ENCODE measurements at places on chromosomes 6 and 20.

DNA sequence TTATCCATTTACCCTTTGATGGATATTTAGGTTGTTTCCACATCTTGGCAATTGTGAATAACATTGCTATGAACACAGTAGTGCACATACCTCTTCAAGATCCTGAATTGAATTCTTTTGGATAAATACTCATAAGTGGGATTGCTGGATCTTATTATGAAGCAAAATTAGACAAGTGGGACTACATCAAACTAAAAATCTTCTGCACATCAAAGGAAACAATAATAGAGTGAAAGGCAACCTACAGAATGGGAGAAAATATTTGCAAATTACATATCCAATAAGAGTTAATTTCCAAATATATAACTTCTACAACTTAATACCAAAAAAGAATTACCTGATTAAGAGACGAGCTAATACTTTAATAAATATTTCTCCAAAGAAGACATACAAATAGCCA, 38.4 kb upstream of the BCAS1 start:
- no peak for DNase-seq

DNA sequence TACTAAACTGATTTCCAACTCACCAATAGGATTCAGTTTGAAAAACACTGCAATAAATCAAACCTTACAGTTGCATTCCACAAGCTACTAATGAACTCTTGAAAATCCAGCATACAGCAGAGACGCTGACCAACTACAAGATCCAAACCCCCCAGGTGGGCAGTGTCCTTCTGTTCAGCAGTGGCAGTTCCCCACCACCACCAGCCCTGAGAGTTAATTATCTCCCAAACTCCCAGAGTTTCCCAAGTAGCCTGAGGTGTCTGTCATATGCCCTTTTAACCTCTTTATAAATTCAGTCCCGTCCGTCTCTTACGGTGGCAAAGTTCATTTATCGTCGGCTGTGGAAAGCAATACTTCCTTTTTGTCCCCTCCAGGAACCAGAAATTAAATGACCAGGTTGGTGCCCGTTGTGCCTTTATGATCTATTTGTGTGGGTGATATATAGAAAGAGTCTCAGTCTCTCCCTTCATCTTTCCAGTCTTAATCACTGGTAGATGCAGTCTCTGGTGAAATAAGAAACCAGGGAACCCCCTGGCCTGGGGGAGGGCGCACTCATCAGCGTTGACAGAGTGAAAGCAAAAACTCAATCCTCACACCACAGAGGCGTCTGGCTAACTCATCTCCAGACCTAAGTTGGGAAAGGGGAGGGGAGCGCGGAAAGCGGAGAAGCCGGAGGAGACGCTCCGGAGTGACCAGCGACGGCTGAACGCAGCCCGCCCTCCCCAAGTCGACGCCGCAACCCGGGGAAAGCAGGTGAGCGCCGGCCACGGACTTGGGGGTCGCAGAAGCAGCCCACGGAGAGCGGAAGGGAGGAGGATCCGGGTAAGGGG, 717 bp downstream of the MRPL14 start:
- no peak for DNase-seq

DNA sequence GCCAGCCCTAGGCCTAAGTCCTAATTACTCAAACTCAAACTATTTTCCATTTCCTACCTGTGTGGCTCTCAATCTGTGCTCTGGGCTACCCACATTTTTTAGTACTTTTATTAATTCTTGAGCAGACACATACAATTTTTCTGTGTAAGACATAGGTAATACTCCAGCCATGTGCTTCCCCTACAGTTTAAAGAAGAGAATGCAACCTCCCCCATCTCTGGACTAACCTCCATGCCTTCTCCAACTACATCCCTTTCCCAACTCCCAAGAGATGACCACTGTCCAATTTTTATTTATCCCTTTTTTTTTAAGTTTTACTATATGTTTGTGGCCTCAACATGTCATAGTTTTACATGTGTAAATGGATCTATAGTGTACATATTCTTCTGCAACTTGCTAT, 5.8 kb downstream of the HMGN4 start:
- DNase-seq = no peak

DNA sequence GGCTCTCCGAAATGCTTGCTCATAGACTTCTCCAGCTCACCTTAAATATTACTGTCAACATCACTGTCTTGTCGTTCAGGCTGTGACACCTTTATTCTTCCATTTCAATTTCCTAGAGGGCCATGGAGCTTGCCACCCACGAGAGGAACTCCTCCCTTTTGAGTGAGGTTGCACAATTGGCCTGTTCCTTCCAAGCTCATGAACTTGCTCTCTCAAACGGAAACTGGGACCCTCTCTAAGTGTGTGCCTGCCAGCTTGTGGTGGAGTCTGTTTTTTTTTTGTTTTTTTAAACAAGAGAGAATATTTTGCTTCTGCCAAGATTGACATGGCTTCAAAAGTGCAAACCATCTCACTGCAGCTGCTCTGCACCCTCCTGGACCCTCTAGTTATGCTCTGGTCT, 19.3 kb upstream of the IYD start:
- DNase-seq = no peak

- no peak for DNase-seq
Measured at GRCh38 chr6:32943864-32944649, 3.2 kb upstream of the HLA-DMB start.
